CD14-positive monocyte (primary cell): ENCODE measurements at places on chromosomes 11 and 22.

DNA sequence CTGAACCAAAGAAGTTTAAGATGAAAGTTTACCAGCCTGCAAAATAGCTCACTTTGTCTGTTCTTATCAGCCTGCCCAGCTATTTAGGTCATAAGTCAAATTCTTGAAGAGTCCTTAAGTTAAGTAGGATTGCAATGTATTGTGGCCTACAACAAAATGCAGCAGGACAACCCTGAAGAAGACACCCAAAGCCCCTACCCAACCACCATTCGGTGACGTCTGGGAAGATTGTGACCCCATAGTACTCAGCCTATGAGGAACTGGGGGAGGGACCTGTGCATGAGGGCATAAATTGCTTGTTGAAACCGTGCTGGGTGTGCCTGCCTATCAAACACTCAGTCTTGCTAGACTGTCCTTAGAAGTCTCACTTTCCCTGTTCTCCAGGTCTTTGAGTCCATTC, 50.5 kb upstream of the FDX1 start:
- DNase-seq, result no peak

- DNase-seq, result no peak
These were observed 106.2 kb downstream of the SHANK2 start for GRCh38 chr11:71145988-71146824.

DNA sequence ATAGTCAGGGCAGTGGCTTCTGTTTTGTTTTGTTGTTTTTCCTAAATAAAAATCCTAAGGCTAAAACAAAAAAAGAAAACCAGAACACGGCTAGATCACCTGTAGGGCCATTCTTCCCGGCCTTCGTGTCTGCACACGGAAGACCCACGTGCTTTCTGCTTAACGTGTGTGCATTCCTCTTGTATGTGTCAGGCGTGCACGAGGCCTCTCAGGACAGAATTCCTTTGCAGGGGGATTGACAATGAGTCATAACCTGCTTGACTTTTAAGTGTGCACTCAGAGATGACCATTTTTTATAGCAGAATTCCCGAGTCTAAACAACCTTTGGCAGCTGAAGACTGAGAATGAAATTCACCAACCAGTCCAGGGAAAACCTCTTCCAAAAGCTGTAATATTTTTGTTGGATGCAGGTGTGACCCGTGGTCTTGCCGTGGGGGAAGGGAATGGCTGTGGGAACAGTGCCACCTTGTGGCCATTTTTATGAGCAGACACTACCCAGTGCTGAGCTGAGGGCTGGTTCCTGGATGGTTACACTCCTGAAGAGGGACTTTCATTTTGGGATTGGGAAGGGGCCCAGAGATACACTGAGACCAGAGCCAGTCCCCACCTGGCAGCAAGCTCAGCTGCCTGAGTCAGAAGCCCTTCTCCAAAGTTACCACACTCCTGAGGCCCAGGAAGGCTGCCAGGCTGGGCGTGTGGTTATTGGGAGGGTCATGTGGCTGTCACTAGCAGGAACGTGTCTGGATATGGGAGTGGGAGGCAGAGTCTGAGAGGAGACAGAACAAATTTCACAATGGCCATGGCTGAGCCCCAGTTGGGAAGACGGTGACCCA, 35.7 kb upstream of the DKK3 start:
- DNase-seq, result peak; percentile 33

DNA sequence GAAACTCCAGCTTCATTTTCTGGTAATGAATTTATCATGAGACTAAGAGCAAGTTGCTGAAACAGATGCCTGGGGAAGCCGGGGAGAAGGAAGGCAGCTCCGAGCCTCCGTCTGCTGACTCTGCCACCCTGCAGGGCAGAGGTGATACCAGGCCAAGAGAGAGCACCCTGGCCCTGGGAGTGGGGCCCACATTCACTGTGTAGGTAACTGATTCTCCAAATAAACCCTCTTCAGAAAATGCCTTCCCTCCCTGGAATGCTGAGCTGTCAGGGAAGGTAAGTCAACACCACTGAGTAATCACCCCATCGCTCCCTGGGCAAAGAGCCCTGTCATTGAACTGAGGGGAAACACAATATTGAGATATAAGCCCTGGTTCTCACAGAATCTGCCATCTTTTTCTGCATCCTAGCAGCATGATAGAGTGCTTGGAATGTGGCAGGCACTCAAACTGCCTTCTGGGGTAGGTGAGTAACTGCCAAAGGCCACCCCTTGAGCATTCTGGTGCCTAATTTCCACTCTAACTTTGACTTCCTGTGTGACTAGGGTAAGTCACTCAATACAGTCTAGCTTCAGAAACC, 147.6 kb downstream of the SPATA19 start:
- no peak for DNase-seq

- DNase-seq, result peak; percentile 64
These were observed 772 bp downstream of the SLC25A45 start for GRCh38 chr11:65381716-65382032.

DNA sequence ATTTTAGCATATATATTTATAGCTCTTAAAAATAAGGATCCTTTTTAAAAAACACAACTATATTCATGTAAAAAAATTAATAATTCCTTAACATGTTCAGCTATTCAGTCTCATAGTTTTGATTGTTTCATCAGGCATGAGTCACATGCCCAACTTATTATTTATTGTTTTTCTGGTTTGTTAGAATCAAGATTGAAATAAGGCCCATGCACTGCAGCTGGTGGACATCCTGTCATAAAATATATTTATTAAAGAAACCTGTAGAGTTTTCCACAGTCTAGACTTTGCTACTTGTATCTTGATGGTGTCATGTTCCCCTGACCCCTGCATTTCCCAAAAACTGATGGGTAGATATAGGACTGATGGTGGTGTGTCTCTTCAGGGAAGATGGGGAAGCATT, 77.4 kb downstream of the PARVA start:
- no peak for DNase-seq

DNA sequence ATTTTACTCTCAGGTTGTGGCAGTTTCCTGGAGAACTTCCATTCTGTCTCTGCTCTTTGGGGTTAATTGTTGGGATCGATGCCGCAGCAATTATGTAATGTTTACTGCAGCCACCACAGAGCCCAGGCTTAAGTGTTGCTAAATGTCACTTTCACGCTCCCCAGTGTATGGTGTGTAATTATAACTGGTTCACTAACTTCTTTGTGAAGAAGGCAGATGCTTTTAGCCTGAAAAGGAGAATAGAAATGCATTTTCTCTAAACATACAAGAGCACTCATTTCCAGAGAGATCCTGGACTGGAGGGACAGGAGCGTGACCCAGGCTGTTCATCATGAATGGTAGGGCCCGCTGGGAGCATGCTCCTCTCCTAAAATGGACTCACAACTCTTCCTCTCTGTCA, 132.2 kb upstream of the PLET1 start:
- no peak for DNase-seq

- no peak for DNase-seq
These were observed 119.4 kb downstream of the TTC28 start for GRCh38 chr22:28560046-28560742.

DNA sequence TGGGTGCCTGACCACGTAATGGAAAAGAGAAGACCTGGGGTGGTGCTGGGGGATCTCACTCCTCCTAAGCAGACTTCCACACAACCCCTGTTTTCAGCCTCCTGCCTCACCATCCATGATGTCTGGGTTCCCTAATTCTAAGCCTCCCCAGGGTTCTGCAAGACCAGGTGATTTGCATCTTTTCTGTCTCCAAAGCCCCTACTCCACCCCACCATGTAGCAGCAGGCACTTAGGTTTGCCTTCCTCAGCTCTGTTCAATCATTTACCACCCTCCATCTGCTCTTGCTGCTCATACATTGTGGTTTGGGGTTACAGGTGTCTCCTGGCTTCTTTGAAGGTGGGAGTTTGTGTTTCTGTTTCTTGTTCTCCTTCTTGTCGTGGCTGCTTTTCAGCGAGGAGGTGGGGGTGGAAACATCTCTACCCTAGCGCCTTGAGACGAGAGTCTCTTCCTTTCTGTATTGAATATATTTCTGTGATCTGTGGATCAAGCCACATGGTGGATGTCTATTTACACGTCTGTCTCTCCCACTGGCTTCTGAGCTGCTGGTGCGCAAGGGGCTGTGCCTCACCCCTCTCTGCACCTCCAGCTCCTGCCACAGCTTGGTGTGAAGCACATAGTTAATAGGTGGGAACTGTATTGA, 6.6 kb upstream of the SSTR3 start:
- no peak for DNase-seq

GRCh38 chr11:11435635-11436034, 82.6 kb upstream of the CSNK2A3 start:
- no peak for DNase-seq

GRCh38 chr11:120431633-120432032, 79.9 kb upstream of the GRIK4 start:
- DNase-seq, result no peak

- no peak for DNase-seq
These were observed 55.0 kb downstream of the MICAL2 start for GRCh38 chr11:12165237-12165875.

GRCh38 chr22:35754761-35755160, 37.1 kb downstream of the APOL5 start:
- DNase-seq, result no peak
